ENCODE measurements at places on chromosomes 5 and 9.

- no peak for DNase-seq
These were observed 1938.4 kb upstream of the C9orf72 start for GRCh38 chr9:29511680-29512079.

DNA sequence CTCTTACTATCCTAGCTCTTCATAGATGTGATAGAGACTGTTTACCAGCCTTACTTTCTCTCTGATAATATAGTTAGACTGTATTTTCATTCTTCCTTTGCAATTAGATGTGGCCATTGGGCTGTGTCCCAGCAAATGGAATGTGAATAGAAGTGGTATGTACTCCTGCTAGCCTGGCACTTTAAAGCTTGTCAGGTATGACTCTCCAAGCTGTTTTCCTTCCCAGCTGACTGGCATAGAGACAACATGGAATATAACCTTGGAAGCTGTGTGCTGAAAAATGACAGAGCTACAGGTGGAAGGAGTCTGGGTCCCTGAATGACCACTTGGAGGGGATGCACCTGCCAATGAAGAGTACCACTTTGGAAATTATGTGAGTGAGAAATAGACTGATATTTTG, 116.2 kb downstream of the DIRAS2 start:
- DNase-seq = no peak

GRCh38 chr9:16623989-16624743, 246.3 kb downstream of the BNC2 start:
- no peak for DNase-seq

- DNase-seq = no peak
These were observed 44.5 kb downstream of the ERCC6L2 start for GRCh38 chr9:95920017-95920416.

- no peak for DNase-seq
These were observed 5.9 kb downstream of the NINJ1 start for GRCh38 chr9:93128011-93128714.

DNA sequence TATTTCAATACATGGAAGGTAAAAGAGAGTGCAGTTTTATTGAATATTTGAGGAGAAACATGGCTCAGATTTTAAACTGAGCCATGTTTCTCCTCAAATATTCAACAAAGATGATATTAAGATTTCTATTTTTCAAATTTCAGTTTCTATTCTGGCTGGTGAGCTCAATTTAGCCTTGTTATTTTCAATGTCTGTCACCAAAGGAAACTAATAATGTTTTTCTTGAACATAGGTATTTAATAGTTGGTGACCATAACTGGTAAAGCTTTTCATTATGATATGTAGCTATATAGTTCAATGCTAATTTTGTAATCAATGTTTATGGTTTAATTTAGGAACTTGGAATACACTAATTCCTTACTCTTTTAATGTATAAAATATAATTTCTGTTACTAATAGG, 177.4 kb downstream of the FER start:
- no peak for DNase-seq

- no peak for DNase-seq
These were observed 52.8 kb downstream of the SEMA4D start for GRCh38 chr9:89444925-89445765.

GRCh38 chr5:112711436-112711835, 26.2 kb upstream of the APC start:
- DNase-seq = no peak

GRCh38 chr5:108432024-108432423, 50.1 kb upstream of the FBXL17 start:
- no peak for DNase-seq

DNA sequence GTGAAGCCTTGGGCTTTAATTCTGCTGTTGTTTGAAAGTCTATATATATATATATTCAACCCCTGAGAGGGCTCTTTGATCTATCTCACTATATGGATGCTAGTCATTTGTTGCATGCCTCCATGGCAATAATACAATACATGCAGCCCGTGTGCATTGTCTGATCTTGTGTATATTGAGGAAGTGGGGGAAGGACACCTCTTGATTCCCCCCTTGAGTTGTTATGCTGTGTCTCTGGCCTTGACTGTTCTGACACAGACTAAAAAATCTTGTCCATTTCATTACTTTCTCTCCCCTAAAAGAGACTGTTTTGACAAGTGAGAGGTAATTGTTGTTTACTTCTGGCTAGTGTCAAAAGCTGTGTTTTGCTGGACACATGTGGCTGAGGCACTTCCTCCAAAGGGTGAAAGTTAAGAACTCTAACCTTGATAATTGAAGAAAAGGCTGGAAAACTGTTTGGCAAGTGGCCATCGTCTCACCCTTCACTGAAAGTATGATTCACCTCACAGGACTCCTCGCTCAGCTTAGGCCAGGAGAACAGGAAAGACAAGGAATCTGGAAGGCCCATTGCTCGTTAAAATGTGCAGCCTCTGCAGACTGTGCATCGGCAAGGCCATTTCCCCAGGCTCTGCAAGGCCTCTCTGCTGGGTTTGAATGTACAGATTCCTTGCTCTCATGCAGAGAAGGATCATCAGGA, 304.0 kb downstream of the PRELID2 start:
- DNase-seq = no peak

DNA sequence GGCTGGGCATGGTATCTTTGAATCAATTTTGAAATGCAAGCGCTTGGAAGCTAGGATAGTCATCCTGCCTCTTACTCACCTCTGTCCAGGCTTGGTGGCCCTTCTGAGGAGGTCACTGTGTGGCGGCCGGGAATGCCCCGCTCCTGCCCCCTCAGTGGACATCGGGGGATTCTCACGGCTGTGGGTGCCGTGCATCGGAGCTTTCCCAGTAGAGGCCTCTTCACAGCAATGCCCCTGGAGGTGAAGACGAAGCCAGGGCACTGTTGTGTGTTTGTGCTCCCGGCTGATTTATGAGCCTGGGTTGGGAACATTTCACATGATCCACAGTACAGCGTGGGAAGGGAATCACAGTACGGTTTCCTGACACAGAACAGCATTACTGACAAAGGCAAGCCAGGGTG, 147.5 kb downstream of the NXNL2 start:
- no peak for DNase-seq

GRCh38 chr5:124927735-124928134, 181.3 kb upstream of the ZNF608 start:
- DNase-seq = no peak

DNA sequence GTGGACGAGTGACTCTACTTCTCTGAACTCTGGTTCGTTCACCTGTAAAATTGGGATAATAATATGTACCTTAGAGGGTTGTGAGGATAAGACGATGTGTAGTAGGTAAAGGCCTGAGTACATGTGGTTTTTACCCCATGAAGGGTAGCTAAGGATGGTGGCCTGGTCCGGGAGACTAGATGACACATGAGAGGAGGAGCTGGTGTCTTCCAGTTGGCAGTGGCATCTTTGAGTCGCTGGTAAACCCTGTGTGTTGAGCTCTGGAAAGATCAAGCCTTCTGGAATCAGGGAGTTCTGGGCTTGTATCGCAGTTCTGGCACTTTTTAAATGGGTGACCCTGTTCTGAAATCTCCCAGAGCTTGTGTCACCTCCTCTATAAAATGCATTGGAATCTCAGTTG, 166.4 kb upstream of the ZNF618 start:
- DNase-seq = no peak

DNA sequence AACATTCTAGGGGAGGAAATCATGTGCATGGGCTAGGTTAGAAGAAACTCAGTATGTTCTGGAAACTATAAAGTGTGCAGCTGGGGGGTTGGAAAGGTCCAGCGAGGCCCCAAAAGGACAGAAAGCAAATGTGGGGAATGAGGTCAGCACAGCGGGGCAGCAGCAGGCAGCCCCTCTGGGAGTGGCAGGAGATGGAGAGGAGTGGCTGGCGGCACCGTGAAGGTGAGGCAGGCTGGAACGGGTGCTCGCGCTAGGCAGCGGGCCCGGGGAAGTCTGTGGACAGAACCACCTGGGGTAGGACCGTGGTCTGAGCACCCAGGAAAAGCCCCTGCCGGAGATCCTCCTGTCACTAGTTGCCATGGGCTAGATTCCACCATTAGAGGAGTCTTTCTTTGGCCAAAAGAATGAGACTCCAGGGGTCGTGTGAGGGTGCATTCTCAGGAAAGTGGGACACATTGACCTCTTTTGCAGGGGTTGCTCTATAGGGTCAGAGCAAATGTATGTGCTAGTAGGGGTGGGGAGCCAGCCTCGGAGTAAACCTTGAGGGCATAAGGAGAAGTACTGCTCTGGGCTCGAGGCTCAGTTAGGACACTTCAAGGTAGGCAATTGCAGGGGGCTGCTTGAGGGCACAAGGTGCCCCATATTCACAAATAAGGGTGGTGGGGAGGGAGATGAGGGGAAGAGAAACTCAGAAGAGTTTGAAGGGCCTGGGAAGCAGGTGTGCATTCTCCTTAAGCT, 61.2 kb downstream of the IL6ST start:
- no peak for DNase-seq

DNA sequence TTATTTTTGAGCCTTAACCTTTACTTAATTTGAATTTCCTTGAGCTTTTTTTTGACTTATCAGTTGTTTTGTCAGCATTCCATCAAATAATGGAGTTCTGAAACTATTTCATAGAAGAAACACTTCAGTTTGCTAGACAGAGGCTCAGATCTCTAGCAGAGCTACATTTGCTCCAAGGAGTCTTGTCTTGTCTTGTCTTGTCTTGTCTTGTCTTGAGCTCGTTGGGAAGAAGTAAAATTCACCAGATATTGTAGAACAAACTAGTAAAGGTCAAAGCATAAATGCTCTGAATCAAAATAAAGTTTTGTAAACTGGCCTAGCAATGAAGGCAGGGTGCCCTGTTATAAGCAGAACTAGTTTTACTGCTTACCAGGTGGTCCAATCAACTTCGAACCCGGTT, 33.5 kb downstream of the RAB24 start:
- no peak for DNase-seq

GRCh38 chr5:114418176-114419066, 56.6 kb downstream of the KCNN2 start:
- no peak for DNase-seq

DNA sequence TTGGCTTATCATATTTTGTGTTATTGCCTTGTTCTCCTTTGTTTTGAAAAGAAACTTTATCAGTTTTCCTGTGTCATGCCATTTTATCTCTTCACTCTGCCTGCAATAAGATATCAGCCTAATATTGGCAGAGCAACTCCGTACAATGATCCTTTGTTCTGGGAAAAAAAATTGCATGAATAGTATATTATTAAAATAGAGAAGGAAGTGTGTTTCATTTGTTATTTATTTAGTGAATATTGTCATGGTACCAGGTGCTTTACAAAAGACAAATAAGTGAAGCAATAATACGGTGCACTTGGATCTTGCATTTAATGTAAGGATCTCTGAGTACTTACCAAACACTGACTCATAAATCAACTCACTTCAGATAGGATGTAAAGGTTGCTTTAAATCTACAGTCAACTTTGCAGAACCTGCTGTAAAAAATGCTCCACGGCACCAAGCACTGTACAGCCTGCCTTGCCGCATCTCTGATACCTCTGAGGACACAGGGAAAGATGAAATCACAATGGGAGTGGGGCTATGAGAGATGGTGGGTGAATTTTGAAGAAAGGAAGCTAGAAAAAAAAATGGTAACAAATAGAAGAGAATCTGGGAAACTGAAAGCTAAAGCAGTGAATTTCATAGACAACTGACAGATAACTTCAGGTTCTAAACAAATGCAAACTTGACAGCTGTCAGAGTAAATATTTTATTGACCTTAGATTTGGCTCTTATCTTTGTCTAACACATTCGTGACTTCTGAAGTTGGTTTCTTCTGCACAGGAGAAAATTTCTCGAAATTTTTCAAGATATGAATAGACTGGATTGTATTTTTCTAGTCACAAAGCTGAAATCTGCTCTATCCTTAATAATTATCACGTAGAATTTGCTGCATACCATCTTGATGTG, 232.1 kb downstream of the ENC1 start:
- DNase-seq = no peak

GRCh38 chr9:118271331-118271730, 567.1 kb downstream of the TLR4 start:
- no peak for DNase-seq

- no peak for DNase-seq
These were observed 5.2 kb downstream of the LRRC26 start for GRCh38 chr9:137164370-137165249.

GRCh38 chr5:157100140-157100679, 8.6 kb downstream of the HAVCR2 start:
- no peak for DNase-seq

- no peak for DNase-seq
These were observed 69.4 kb downstream of the TRPC7 start for GRCh38 chr5:136295914-136296313.

DNA sequence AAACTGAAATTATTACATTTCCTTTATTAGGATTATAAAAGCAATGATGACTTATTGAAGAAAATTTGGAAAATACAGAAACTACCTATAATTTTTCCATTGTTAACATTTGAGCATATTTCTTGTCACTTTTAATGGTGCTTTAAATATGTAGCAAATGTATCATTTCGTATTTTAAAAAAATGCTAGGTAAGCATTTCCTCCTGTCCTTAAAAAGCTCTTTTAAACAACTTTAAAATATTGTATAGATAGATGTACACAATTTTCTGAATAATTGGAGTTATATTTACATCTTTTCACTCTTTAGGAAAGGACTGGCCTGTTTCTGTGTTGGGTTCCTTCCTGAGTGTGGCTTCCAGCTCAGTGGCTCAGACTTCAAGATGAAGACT, 15.6 kb downstream of the TENT4A start:
- no peak for DNase-seq

GRCh38 chr9:32587901-32588300, 14.9 kb upstream of the NDUFB6 start:
- no peak for DNase-seq

- DNase-seq = no peak
These were observed 210.1 kb upstream of the CDH10 start for GRCh38 chr5:24854850-24855249.

DNA sequence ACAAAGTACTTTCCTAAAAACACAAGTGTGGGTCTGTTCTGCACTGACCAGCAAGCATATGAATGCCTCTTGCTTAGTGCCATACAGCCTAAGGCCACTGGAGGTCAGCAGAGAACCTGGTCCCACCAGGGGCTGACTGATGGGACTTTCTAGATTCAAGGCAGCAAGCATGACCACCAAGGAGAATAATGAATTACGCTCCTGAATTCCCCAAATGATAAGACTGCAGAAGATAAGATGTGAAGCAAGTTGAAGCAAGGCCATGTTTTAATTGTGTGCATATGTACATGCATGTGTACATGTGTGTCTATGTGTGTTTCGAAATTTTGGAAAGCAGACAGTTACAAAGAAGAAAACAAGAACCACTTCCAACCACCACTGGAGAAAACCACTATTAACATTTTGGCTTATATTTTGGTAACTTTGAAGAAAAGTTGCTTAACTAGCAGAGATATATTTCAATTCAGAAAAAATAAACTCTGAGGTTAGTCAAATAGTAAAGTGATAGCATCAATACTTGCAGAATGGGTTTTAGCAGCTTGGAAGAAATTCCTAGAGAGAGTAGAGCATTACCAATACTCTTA, 70.5 kb downstream of the ERP44 start:
- peak; percentile 51 for DNase-seq

Data from activated CD4-positive, alpha-beta T cell treated with anti-CD3 and anti-CD28 coated beads for 4 hours (primary cell).